Astrocyte (in vitro differentiated cells and primary cell): ENCODE measurements at places on chromosomes 1 and 21. TPM values are rescaled to one million over a fixed set of nuclear protein-coding genes. Genes with fewer than 3 reads are reported as not detected.

- H3K27me3 ChIP-seq, result no peaks in the 10 kb centered on the region
- DNase-seq, result no peak
- no peaks in the 10 kb centered on the region for H3K36me3 ChIP-seq
- no peak overlapping the region for H3K4me3 ChIP-seq
- H3K27ac ChIP-seq, result no peak overlapping the region
These were observed 34.1 kb upstream of the MTR start for GRCh38 chr1:236760986-236761385.

DNA sequence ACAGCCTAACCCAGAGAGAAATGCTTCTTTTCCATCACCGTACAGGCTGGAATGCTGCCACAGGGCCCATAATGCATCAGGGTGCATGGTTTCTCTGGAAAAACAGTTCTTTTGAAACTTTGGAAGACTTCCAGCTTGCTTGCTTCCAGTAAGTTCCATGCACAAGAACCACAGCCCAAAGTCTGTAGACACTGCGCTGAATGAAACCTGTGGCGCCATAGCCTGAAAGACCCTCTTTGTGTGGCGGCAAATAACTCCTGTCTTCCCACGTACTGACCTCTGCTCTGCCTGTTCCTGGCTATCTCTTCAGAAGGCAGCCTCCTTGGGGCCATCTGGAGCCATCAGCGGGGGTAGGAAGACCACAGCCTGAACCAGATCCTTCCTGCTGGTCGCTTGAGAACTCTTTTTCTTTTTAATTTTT lies 15.1 kb downstream of the MIIP start:
- peaks cover 4% of the 10 kb centered on the region for H3K36me3 ChIP-seq
- H3K4me3 ChIP-seq, result no peak overlapping the region
- H3K27ac ChIP-seq, result no peak overlapping the region
- no peaks in the 10 kb centered on the region for H3K4me1 ChIP-seq
- H3K27me3 ChIP-seq, result no peaks in the 10 kb centered on the region
- DNase-seq, result peak; percentile 48

GRCh38 chr1:55826381-55827080 lies 611.4 kb upstream of the USP24 start:
- no peaks in the 10 kb centered on the region for H3K36me3 ChIP-seq
- no peak for DNase-seq
- no peaks in the 10 kb centered on the region for H3K27me3 ChIP-seq
- no peak overlapping the region for H3K27ac ChIP-seq
- H3K4me3 ChIP-seq, result no peak overlapping the region

DNA sequence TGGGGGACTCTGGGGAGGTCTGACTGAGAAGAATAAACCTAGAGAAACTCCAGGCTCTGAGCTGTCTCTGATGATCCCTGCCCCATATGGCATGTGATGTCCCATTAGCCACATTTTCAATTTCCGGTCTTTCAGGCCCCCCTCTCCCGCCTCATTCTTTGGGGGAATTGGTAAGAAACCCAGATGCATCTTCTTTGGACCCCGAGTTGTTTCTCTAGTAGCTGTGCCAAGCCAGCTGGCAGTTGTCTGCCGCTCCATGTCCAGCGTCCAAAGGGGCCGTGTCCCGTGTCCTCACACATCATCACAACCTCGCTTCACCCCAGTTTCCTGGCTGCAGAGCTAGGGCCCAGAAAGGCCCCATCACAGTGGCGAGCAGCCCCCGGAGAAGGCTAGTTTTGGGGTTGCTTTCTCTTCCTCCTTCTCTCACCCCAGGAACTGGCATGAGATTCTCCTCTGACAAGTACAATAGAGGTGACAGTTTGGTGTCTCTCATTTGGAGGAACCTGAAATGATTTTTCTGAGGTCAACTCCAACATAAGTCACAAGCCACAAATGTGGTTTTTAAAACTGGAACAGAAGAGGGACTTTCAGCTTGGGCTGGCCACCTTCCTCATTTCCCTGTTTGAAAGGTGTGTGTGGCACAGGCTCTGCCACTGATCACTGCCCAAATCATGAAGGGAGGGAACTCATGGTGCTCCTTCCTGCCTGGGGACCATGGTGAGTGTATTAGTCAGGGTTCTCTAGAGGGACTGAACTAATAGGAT lies 6.4 kb upstream of the GPR157 start:
- no peak overlapping the region for H3K27ac ChIP-seq
- no peak overlapping the region for H3K4me3 ChIP-seq
- DNase-seq, result no peak
- no peaks in the 10 kb centered on the region for H3K36me3 ChIP-seq
- H3K4me1 ChIP-seq, result no peaks in the 10 kb centered on the region
- no peaks in the 10 kb centered on the region for H3K27me3 ChIP-seq

DNA sequence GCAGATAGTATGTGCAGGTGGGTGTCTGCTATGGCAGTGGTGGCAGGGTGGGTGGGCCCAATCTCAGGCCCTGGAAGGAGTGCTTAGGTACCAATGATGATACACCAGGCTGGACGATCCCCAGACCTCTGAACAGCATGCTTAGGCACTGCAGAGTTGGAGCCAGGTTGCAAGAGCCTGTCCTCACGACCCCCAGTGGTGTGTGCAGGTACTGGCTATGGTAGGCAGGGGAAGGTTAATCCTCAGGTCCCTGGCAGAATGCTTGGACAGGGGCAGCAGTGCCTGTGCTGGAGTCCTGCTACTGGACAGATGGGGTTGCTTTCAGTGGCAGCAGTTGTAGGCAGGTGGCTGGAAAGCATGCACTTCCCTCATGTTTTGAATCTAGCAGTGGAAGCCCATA lies 100.5 kb upstream of the NEK7 start:
- no peak overlapping the region for H3K4me3 ChIP-seq
- H3K27me3 ChIP-seq, result no peaks in the 10 kb centered on the region
- no peaks in the 10 kb centered on the region for H3K36me3 ChIP-seq
- no peaks in the 10 kb centered on the region for H3K4me1 ChIP-seq
- H3K27ac ChIP-seq, result no peak overlapping the region

- no peaks in the 10 kb centered on the region for H3K36me3 ChIP-seq
- no peak overlapping the region for H3K4me3 ChIP-seq
- no peak overlapping the region for H3K27ac ChIP-seq
- no peaks in the 10 kb centered on the region for H3K27me3 ChIP-seq
These were observed 234.3 kb upstream of the ADAMTS5 start for GRCh38 chr21:27201197-27201596.

- H3K27me3 ChIP-seq, result peaks cover 3% of the 10 kb centered on the region
- H3K4me1 ChIP-seq, result peaks cover 5% of the 10 kb centered on the region
- no peak overlapping the region for H3K4me3 ChIP-seq
- no peaks in the 10 kb centered on the region for H3K36me3 ChIP-seq
- H3K27ac ChIP-seq, result no peak overlapping the region
These were observed 2.7 kb downstream of the DENND2D start for GRCh38 chr1:111197598-111198284.

The RCSD1 gene
- total RNA-seq, result 0.58 and 0.98 TPM in 2 replicates

The HSF2BP gene
- total RNA-seq, result 3.2 TPM in 2 replicates

The ZNF678 gene
- total RNA-seq, result 4.7 and 5.4 TPM in 2 replicates

The FCRL1 gene
- total RNA-seq, result not detected in 2 replicates
